HAP-1 (cell line): ENCODE measurements at places on chromosomes 5 and 9.

DNA sequence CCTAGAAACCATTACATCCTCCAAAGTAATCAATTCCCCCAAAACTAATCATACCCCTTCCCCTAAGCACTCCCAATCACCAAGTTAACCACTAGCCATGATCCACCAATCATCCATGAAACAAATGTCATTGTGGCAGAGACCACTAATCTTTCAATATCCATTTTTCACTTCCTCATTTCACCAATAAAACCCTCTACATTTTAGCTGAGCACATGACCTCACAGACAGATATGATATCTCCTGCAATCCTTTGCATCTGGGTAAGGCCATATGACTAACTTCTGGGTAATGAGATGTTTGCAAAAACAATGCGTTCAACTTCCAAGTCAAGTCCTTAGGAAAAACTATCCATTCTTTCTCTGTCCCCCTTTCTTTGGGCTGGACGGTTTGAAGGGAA is 20.7 kb downstream of the OR2S2 start:
- no peak for DNase-seq

DNA sequence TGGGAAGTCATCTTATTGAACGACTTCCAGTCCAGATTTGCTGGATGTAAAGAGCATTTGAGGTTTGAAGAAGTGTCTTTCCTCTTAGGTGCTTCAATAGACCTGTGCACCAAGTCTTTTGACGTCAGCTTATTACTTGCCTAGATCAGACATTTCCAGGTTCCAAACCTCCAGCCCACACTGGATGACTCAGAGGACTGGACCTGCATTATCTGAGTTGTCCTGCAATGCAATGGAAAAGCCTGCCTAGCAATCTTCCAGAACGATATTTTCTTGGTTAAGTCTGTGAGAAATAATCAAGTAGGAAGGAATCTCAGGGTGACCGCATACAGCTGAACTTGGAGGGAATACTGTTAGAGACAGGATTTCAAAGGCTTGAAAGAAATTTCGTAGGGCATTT is 147.2 kb upstream of the MOCS2 start:
- no peak for DNase-seq

- peak; percentile 6 for DNase-seq
Observed at GRCh38 chr5:132662925-132663770, 5.2 kb downstream of the IL13 start.

DNA sequence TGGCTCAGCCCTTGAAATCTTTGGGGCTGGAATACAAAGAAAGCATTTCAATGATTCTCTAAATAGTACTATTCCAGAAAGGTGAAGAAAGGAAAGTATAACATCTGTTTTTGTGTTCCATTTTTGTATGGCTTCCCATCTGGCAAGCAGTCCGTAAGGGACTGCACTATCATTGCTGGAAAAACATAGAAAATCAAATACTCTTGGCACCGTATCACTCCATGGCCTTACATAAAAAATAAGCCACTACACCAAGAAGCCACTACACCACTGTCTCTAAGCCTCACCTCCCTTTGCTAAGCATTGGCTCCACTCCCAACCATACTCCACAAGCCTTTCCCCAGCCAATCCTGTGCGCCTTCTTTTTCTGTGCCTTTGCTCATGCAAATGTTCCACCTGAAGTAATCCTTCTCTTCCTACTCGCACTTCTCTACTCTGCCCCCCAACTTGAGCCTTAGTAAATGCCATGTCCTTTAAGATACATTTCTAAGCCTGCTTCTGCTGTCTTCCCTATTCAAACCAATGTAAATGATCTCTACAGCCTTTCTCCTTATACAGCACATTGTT is 454.6 kb upstream of the TUSC1 start:
- no peak for DNase-seq

DNA sequence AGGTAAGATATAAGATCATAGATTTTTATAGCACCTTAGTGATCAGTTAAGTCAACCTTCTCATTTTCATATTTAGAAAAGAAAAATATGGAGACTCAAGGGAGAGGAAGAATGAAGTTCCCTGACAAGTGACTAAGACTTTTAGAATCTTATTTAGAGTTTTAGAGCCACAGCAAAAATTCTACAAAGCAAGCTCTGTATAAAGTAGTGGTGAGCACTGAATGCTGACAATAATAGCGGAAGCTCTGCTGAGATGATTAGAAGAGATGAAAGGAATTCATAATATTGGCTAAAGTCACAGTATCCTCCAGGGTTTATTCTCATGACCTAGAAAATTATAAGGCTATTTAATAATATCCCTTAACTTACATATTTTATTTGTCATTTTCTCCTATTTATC is 316.0 kb downstream of the PDE4D start:
- DNase-seq = no peak

- DNase-seq = no peak
Observed at GRCh38 chr5:118577621-118578020, 410.7 kb downstream of the DTWD2 start.

GRCh38 chr9:112301420-112301819 is 32.0 kb downstream of the PTBP3 start:
- DNase-seq = no peak

- DNase-seq = no peak
Observed at GRCh38 chr5:179192891-179193470, 132.8 kb downstream of the ZNF354C start.

DNA sequence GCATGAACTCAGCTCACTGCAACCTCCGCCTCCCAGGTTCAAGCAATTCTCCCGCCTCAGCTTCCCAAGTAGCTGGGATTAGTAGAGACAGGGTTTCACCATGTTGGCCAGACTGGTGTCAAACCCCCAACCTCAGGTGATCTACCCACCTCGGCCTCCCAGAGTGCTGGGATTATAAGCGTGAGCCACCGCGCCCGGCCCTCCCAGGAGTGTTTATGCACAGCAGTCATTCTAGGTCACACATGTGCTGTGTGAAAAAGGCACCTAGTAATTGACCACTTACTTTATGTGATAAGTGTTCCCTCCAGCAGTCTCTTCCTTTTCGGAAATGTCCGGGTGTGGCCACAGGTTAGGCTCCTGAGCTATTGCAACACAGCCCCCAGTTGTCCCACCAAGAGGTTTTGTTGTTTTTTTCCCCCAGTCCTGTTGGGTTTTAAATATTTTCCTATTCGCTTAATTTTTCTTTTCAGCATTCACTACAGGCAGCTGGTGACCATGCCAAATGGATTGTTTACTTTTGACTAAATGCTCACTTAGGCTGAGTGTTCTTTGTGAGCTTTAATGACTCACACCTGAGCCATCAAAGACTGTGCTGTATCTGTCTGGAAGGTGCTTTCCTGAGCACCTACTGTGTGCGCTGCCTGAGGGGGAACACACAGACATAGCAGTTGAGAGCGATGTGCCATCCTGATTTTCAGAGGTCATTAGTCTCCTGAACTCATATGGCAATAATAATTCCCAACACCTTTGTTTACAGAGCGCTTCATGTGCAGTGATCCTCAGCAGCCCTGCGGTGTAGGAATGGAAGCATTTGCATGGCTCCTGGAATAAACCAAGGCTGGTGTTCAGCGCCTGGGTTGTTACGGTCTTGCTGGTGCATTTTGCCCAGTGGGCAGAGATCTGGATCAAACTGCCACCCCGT is 94.3 kb downstream of the MVB12B start:
- DNase-seq = no peak
